ENCODE measurements at places on chromosomes 4 and X.

DNA sequence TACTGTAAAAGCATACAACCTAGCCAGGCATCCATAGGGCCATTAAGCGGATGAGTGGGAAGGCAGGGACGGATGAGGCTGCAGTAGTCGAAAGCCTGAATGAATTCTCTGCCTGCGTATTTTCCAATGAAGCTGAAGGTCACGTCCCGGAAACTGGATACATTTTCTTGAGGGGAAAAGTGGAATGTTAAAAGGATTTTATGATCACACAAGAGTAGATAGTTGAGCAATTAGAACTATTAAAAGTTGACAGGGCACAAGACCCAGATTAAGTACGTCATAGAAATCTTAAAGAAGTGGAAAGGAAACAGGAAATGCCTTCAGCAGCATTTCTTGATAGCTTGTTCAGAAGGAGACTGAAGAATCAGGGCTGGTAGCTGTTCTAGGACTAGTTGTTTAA lies 98.3 kb upstream of the CXXC4 start:
- peak; percentile 7 for DNase-seq

GRCh38 chr4:114028071-114028470 lies 48.6 kb upstream of the ARSJ start:
- peak; percentile 47 for DNase-seq

DNA sequence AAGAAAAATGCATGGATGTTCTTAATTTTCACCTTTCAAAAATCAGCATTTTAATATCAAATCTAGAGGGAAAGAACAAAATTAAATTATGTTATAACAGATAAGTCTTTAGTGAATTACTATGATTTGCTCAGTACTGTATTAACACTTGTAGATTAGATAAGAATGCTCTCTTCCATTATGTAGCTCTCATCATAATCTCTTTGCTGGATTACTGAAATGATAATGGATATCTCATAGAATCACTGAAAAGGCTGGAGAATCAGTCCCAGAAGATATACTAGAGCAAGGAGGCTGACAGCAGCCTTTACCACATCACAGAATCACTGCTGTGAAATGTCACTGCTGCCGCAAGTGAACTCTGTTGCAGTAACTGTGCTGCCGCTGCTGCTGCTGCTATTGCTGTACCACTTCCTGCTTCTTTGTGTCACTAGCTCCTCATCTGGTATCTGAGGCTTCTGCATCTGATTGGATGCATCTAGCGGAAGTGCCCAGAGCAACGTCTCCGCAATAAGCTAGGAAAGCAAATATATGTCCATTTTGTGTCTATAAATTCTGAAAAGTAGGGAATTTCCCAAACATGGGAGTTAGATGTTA lies 738.2 kb downstream of the ADGRL3 start:
- no peak for DNase-seq

DNA sequence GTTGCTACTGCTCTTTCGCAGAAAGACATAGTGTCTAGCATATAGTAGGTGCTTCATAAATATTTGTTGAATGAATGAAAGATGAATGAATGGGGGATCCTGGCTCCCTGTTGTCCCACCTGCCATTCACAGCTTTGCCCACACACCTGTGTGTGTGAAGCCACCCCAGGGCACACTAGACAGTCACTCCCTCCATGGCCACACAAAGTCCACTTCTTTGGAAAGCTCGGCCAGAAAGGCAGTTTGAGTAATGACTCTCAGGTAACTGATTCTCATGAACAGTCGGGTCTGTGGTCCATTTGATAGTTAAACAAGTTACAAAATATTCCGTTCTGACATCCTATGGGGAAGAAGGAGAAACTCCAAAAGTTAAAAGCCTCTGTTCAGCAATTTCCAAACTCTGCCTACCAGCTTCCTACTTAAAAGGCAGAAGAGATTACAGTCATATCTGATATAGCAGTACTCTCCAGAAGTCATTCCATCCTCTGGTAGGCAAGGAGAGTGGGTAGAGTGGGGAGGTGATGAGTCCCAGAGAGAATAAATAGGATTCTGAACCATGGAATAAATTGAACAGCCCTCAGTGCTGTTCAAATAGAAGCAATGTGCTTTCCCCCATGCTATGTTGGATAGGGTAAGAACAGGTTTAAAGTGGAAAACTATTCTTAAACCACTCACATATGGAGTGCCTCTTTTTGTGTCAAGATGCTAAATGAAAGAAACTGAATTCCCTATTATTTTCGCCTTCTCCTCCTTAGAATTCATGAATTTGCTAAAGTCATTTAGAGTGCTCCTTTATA lies 204.9 kb upstream of the GALNT7 start:
- DNase-seq, result no peak

- no peak for DNase-seq
These were observed 24.1 kb upstream of the PI4K2B start for GRCh38 chr4:25209702-25210101.

- DNase-seq, result no peak
These were observed 178.6 kb upstream of the TBL1X start for GRCh38 chrX:9286234-9286633.

DNA sequence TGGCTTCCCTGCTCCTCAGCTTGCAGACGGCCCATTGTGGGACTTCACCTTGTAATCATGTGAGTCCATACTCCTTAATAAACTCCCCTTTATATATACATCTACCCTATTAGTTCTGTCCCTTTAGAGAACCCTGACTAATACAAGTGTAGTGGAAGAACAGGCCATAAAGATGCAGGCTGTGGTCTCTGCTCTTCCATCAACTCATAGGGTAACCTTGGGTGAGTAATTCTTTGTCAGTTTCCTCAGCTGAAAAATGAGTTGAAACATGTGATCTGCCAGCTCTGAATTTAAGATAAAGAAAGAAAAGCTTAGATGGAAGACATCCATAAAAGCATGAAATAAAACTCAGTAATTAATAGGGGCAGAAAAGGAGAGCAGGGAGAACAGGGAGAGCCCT lies 103.6 kb downstream of the ENOX2 start:
- peak; percentile 55 for DNase-seq

DNA sequence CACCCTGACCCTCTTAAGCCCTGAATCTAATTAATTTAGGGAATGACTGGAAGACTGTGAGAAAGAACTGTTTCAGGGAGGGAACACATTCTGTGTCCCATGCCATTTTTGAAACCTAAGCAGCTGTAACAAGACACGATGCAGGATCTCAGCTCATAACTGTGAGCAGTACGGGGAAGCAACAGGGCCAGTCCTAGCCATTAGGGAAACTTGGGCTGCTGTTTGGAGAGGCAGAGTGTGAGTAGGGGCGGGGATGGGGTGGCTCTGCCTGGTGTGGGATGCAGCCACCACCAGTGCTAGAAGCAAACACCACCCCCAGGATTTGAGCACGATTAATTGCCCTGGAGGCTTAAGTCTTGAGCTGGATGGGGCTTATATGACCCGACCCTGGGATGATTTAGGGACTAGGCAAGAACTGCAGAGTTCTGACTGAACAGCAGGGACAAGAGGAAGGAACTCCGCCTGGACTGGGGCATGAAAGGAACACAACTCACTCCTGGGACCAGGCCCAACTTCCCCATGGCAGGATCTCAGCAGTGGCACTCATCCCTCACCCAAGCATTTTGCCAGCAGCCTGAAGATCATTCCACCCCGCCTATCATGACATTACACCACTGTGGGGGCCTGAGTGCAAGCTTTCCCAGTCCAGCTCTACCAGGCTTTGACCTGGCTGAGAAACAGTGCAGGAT lies 43.1 kb downstream of the ATRX start:
- peak; percentile 11 for DNase-seq

GRCh38 chr4:146643812-146644401 lies 5.2 kb downstream of the POU4F2 start:
- peak; percentile 35 for DNase-seq

DNA sequence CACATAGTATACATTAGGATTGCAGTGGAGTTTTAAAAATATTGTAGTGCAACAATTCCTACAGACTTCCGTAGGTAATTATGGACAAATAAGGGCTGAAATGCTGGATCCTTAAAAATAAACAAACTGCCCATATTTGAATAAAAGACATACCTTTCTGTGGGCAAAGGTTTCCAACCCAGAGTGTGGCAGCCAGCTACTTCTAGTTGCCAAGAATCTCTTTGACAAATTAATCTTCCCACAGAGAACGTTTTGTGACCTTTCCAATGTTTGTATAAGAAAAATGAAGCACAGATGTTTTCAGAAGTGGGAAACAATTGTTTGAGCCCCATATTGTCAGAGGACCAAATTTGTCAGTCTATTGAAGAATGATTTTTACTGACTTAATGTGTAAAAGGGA lies 21.1 kb downstream of the GRPR start:
- DNase-seq, result peak; percentile 4

DNA sequence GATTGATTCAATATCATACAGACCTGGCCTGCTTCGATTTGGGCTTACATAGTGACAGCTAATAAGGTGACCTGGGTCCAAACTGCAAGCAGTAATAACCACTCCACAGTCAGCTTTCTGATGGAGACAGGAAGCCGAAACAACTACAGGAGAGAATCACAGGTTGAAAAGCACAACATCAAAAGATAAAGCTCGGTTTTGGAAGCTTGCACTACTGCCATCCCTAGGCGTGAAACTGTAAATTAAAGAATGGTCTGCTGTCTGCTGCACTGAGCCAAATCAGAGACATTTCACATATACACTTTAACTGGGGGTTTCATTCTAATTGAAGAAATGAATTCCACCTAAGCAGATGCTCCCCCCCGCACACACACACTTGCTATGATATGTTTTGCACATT lies 116.3 kb downstream of the DHX15 start:
- DNase-seq, result no peak

DNA sequence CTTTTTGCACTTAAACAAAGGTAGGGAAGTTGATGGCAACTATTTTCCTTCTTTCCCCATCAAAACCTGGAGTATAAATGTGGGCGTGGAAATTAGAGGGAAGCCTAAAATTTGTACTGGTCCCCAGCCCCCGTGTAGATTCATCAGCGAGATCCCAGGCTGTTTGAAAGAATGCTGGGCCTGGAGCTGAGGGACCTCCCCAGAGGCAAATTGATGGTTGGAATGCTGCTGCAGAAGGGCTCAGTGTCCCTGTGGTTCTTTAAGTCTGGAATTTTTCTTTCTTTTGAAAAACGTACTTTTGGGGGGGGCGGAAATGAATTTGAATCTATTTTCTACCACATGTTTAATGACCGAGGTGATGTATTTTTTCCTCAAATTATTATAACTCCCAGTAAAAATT lies 197.2 kb downstream of the CBR4 start:
- no peak for DNase-seq

- DNase-seq, result peak; percentile 80
These were observed 234.8 kb upstream of the JADE1 start for GRCh38 chr4:128574706-128575105.

- DNase-seq, result no peak
These were observed 11.7 kb upstream of the EXOSC9 start for GRCh38 chr4:121789455-121789854.

DNA sequence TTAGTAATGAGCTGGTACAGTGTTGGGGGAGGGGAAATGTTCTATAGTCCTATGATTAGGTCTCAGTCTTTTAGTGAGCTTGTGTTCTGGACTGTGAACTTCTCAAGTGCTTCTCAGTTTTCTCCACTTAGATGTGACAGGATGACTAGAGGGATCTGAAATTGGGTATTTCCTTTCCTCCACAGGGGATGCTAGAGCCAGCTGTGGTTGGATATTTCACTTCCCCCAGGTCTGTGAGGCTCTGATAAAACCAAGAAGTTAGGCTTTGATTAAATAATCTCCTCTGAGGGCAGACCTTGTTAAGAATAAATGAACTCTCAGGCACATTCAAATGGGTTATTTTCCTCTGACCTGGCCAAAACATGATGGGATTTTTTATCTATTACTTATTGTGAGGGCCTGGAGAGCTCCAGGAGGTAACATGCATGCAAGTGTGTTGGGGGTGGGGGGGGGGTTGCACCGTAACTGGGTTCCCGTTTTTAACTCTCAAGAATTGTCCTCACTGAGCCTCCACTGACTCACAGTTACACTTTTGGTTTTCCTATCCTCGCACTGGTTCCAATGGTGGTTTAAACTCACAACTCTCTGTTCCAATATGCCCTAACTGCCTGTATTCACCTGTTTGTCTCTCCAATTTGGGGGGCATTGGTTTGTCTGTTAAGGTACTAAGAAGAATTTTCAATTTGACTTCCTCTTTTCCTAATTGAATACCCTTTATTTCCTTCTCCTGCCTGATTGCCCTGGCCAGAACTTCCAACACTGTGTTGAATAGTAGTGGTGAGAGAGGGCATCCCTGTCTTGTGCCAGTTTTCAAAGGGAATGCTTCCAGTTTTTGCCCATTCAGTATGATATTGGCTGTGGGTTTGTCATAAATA lies 28.1 kb upstream of the GLRA3 start:
- DNase-seq, result no peak

DNA sequence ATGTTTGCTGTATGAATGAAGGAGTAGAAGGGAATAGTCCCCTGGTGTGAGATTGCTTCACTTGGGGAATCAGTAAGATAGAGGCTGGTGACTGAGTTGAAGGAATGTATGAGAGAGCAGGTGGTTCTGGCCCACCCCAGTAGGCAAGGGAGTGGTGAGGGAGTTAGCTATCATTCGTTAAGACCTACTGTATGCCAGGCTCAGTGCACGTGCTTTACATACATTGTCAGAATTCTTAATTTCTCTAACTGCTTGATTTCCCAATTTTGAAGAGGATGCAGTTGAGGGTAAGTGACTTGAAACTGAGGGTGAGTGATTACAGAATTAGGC lies 700 bp downstream of the VMA21 start:
- peak; percentile 7 for DNase-seq

DNA sequence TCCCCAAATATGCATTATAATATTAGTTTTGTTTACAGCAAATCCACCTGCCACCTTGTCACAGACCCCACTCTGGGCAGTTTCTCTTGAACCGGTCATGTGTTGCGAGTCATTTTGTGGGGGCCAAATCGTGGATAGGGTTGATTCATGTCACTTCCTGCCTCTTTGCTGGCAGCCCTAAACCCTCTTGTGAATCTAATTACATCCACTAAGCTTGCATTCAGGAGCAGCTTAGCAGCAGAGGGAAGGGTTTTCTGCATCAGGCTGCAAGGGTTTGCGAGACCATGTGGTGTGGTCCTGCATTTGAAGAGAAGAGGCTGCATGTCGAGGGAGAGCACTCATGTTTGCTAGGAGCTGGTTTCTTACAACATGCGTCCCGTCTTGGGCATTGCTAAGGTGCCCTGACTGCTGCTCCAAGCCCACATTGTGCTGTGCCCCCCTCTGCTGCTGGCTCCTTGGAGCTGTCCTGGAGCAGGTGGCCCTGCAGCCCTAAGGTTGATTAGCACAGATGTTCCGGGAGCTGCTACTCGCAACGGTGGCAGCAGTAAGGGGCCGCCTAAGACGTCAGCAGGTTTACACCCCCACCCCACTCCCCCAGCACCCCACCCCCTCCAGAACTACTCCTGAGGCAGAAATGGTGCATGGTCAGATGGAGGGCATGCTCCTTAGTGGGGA lies 88.9 kb upstream of the CLDN34 start:
- no peak for DNase-seq
